ENCODE measurements at places on chromosomes 2 and 18.

- no peak for DNase-seq
Measured at GRCh38 chr2:205617905-205618304, 64.4 kb upstream of the NRP2 start.

DNA sequence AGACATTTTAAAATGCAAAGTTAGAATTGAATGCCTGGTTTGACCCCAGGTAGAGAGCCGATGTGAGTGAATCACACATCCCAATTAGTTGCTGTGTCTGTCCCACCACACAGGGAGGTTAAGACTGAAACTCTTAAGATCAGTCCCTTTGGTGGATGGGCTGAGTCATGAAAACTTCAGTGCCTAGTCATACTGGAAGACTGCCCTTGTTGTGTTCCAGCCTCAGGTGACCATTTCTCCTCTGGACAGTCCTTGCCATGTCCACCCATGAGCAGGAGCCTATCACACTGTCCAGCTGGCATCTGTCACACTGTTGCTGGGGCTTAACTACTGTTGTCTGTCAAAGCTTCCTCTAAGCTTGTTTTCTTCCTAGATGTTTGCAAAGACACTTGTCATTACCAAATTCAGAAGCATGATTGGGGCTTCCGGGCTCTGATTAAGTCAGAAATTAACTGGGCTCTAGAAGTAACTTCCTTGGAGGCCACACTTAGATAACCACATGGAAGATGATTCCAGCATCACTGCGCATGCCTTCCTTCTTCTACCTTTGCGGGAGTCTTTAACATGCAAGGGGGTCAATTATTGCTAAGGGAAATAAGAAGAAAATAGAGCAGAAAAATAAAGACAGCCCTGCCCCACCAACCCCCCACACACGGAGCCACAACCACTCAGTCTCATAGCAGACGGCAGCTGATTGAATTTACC, 21.3 kb downstream of the CYRIA start:
- DNase-seq = no peak

DNA sequence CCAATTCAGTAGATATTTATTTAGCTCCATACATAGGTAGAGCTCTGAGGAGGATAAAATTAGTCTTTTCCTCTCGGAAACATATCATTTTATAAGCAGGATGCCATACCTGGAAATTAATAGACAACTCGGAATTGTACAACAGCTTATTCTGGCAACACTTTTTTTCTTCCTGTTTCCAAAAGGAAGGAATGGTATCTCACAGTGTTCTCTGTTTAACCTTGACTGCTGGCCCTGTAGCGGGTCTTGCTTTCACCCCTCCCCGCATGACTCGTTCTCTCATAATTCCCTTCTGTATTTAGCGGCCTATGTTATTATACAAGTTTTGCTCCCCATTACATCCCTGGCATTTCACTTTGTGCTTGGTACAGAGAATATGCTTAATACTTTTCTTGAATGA, 2.5 kb upstream of the KYNU start:
- no peak for DNase-seq

GRCh38 chr2:18062892-18063291, 184.4 kb downstream of the KCNS3 start:
- no peak for DNase-seq

- DNase-seq = no peak
Measured at GRCh38 chr2:69376403-69376802, 10.6 kb downstream of the GFPT1 start.

Data from GM12891 (cell line).